ENCODE measurements at places on chromosomes 11 and 22. TPM values are rescaled to one million over a fixed set of nuclear protein-coding genes. Genes with fewer than 3 reads are reported as not detected.

GRCh38 chr11:41281131-41281742, 178.2 kb downstream of the LRRC4C start:
- no peaks in the 10 kb centered on the region for H3K4me1 ChIP-seq
- DNase-seq: no peak
- H3K36me3 ChIP-seq: no peaks in the 10 kb centered on the region
- H3K4me3 ChIP-seq: no peak overlapping the region
- no peak overlapping the region for H3K27ac ChIP-seq

DNA sequence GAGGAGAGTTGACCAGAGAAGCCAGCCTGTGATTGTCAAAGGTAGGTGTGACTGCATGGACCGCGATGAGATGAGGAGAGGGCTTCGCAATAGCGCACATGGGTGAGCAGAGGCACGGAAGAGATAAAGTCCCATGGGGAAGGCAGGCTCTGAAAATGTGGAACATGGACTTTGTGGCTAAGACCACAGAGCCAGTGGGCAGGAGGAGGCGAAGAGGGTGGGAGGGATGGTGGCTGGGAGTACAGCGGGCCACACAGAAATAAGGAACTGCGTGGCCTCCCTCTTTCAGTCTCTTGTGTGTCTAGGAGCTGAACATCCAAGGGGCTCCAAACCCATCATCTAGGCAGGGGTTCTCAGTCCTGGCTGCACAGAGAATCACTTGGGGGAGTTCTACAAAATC, 98.6 kb downstream of the TENM4 start:
- H3K36me3 ChIP-seq: no peaks in the 10 kb centered on the region
- no peaks in the 10 kb centered on the region for H3K27me3 ChIP-seq
- DNase-seq: no peak
- no peak overlapping the region for H3K4me3 ChIP-seq

- no peaks in the 10 kb centered on the region for H3K36me3 ChIP-seq
- peaks cover 14% of the 10 kb centered on the region for H3K27me3 ChIP-seq
- H3K4me1 ChIP-seq: peaks cover 17% of the 10 kb centered on the region
- DNase-seq: peak; percentile 97
These were observed 2.2 kb upstream of the RPS6KA4 start for GRCh38 chr11:64356498-64357411.

GRCh38 chr11:11532574-11532973, 89.2 kb downstream of the GALNT18 start:
- H3K4me3 ChIP-seq: no peak overlapping the region
- H3K27me3 ChIP-seq: no peaks in the 10 kb centered on the region
- DNase-seq: no peak

DNA sequence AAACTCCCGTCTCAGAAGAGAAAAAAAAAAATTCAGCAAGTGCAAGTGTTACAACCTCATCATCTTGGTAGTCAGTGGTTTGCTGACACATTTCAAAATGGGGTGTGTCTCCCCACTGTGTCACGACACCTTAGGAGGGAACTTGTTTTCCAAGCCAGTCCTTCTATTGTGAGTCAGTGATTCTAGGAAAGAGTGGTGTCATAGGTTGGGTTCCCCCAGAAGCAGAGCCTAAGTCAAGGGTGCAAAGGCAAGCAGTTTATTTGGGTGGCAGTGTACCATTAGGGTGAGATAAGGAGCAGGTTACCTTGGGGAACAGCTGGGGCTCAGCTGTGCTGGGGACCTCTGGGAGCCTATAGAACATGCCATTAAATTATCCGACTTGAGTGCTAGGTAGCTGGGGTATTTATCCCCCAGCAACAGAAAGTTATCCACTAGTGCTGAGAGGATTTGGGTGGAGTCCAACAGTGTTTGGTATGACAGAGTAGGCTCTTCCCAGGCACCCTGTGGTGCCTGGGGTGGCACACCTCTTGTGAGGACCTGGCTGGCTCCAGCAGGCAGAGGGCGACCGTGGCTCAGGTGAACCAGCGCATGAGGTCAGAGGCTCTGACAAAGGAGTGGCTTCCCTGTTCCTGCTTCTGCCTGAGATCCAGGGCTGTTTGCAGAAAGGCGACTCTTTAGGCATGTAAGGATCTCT, 41.7 kb downstream of the KIAA1671 start:
- H3K4me1 ChIP-seq: peaks cover 29% of the 10 kb centered on the region
- peak overlapping the region; percentile 50 for H3K27ac ChIP-seq
- H3K4me3 ChIP-seq: no peak overlapping the region
- DNase-seq: peak; percentile 64
- no peaks in the 10 kb centered on the region for H3K36me3 ChIP-seq

DNA sequence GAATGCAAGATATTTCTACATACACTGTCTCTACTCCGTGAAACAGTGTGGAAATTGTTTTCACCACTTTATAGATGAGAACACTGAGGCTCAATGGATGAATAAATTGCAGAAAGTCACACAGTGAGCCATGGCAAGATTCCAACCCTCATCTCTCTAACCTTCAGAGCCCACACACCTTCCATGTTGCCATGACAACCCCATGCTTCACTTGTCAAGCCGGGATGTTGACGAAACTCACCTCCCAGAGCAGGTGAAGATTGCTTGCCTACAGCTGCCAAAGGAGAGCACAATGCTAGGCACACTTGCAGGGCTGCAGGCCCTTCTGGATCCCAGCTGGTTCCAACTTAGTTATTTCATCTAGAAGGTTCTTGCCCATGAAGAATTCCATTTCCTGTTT, 71.4 kb upstream of the SEZ6L start:
- DNase-seq: peak; percentile 20
- no peaks in the 10 kb centered on the region for H3K4me1 ChIP-seq
- no peaks in the 10 kb centered on the region for H3K27me3 ChIP-seq

DNA sequence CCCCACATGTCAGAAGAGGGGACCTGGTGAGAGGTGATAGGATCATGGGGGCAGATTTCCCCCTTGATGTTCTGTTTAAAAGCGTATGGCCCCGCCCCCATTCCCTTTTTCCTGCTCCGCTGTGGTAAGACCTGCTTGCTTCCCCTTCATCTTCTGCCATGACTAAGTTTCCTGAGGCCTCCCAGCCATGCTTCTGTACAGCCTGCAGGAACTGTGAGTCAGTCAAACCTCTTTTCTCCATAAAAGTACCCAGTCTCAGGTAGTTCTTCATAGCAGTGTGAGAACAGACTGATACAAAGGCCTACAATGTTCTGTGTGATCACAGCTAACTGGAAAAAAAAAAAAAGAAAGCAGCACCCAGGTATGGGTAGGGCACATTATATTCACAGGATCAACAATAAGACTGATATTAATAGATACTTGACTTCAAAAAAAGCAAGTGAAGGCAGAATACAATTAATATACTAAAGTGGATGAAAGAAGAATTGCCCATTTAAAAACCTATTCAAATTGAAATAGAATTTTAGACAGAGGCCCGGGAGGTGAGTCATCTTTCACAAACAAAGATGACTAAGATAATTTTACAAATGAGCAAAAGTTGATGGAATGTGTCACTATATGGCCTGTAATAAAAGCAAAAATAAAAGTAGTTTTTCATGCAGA, 1.7 kb upstream of the OR52K1 start:
- H3K27ac ChIP-seq: no peak overlapping the region
- H3K4me3 ChIP-seq: no peak overlapping the region
- peaks cover 14% of the 10 kb centered on the region for H3K4me1 ChIP-seq
- no peaks in the 10 kb centered on the region for H3K27me3 ChIP-seq
- no peak for DNase-seq
- no peaks in the 10 kb centered on the region for H3K36me3 ChIP-seq

DNA sequence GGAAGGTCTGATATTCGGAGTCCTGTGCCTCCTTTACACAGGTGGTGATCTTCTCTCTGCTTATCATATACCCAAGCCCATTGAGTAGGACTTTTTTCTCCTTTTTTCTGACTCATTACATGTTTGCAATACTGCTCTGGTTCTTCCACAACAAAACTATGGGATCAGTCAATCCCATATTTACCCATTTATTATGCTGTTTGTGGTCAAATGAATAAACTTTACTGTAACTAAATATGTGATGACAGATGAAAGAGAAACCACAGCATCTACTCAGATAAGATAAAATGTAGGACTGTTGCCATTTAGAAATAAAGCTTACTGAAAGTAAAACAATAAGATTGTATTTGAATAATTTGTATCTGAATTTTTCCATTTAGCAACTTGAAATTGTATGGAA, 958.7 kb upstream of the FAT3 start:
- no peak overlapping the region for H3K27ac ChIP-seq
- H3K36me3 ChIP-seq: no peaks in the 10 kb centered on the region
- H3K4me1 ChIP-seq: no peaks in the 10 kb centered on the region
- no peaks in the 10 kb centered on the region for H3K27me3 ChIP-seq
- no peak for DNase-seq
- H3K4me3 ChIP-seq: no peak overlapping the region

GRCh38 chr11:128208329-128209137, 378.8 kb downstream of the ETS1 start:
- H3K27me3 ChIP-seq: no peaks in the 10 kb centered on the region
- H3K27ac ChIP-seq: no peak overlapping the region
- H3K4me1 ChIP-seq: no peaks in the 10 kb centered on the region
- no peak for DNase-seq
- H3K4me3 ChIP-seq: no peak overlapping the region

DNA sequence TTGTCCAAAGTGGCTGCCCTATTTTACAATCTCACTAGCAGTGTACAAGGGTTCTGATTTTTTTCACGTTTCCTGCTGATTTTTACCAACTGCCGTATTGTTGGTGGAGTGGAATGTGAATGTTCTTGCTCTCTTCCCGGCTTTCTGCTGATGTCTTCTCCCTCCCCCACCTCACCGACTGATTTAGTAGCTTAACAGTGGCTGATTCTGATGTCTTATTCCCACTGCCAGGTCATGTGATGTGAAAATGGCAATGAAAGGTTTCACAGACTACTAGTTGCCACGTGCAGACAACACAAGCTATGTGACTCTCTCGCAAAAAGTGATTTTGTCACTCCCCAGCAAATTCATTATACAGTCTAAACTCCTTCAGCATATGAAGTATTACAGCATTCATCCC, 17.3 kb upstream of the NEU3 start:
- no peaks in the 10 kb centered on the region for H3K27me3 ChIP-seq
- H3K4me3 ChIP-seq: no peak overlapping the region
- DNase-seq: no peak
- H3K4me1 ChIP-seq: no peaks in the 10 kb centered on the region

DNA sequence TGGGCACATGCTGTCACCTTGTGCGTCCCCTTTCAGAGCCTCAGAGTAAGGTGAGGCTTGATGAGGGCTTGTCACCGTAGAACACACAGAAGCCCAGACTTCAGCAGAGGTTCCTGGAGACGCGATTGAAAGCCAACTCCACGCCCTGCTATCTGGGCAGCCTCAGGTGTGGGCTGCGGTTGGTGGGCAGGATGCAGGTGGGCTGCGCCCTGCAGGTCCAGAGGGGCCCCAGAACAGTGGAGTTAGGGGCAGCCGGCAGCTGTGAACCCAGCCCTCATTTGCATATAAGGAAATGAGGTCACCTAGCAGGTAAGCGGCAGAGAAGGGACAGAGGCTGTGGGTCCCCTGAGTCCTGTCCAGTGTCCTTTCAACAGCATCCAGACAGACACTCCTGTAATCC, 15.4 kb downstream of the PHLDA2 start:
- no peaks in the 10 kb centered on the region for H3K36me3 ChIP-seq
- H3K4me3 ChIP-seq: no peak overlapping the region
- no peaks in the 10 kb centered on the region for H3K4me1 ChIP-seq
- no peak overlapping the region for H3K27ac ChIP-seq
- no peak for DNase-seq

- peak overlapping the region; percentile 95 for H3K27ac ChIP-seq
- H3K4me1 ChIP-seq: peaks cover 24% of the 10 kb centered on the region
- no peak for DNase-seq
- H3K36me3 ChIP-seq: peaks cover 31% of the 10 kb centered on the region
- peak overlapping the region; percentile 99 for H3K4me3 ChIP-seq
These were observed 1.3 kb downstream of the DDB1 start for GRCh38 chr11:61331651-61332050.

GRCh38 chr11:48019595-48019994, 39.2 kb downstream of the PTPRJ start:
- H3K4me3 ChIP-seq: no peak overlapping the region
- DNase-seq: no peak
- H3K27me3 ChIP-seq: no peaks in the 10 kb centered on the region
- no peak overlapping the region for H3K27ac ChIP-seq
- no peaks in the 10 kb centered on the region for H3K36me3 ChIP-seq

- no peak overlapping the region for H3K4me3 ChIP-seq
- H3K4me1 ChIP-seq: peaks cover 27% of the 10 kb centered on the region
- DNase-seq: no peak
- no peaks in the 10 kb centered on the region for H3K36me3 ChIP-seq
- no peak overlapping the region for H3K27ac ChIP-seq
These were observed 5.6 kb downstream of the DUSP8 start for GRCh38 chr11:1566381-1567051.

- H3K27me3 ChIP-seq: no peaks in the 10 kb centered on the region
- no peak overlapping the region for H3K27ac ChIP-seq
- no peak overlapping the region for H3K4me3 ChIP-seq
- peaks cover 6% of the 10 kb centered on the region for H3K4me1 ChIP-seq
These were observed 55.8 kb downstream of the CD6 start for GRCh38 chr11:61027141-61027840.

- no peaks in the 10 kb centered on the region for H3K27me3 ChIP-seq
- H3K4me1 ChIP-seq: 0 out of 2 replicates have a peak, but pooled peaks cover 6% of the 10 kb centered on the region
- H3K4me3 ChIP-seq: no peak overlapping the region
- H3K36me3 ChIP-seq: peaks cover 32% of the 10 kb centered on the region
- no peak for DNase-seq
These were observed 4.4 kb downstream of the RBX1 start for GRCh38 chr22:40955571-40955970.

- H3K36me3 ChIP-seq: no peaks in the 10 kb centered on the region
- no peak overlapping the region for H3K4me3 ChIP-seq
- H3K4me1 ChIP-seq: peaks cover 4% of the 10 kb centered on the region
These were observed 4.0 kb downstream of the MICAL2 start for GRCh38 chr11:12114193-12115033.

DNA sequence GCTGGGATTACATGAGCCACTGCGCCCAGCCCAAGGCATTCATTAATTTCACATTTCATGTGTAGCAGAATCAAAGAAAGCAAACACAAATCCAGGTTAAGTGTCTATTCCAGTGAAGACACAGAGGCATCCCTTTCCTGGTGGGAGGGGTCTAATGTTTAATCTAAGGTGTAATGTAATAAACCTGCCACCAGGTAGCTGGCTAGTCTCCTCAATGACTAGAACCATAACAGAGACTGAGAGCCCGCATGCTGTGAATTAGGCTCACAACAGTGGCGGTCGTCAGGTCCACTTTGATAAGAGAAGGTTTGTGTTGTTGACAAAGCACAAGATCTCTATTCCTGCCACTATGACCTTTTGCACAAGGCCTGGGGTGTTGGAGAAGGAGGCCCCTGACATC, 64.2 kb upstream of the ADA2 start:
- peak; percentile 61 for DNase-seq
- no peaks in the 10 kb centered on the region for H3K27me3 ChIP-seq
- no peak overlapping the region for H3K4me3 ChIP-seq
- H3K4me1 ChIP-seq: no peaks in the 10 kb centered on the region
- H3K27ac ChIP-seq: no peak overlapping the region

- peaks cover 17% of the 10 kb centered on the region for H3K4me1 ChIP-seq
- no peaks in the 10 kb centered on the region for H3K36me3 ChIP-seq
- H3K4me3 ChIP-seq: no peak overlapping the region
- H3K27me3 ChIP-seq: no peaks in the 10 kb centered on the region
- no peak for DNase-seq
These were observed 61.3 kb upstream of the BARX2 start for GRCh38 chr11:129314371-129314770.

- H3K4me1 ChIP-seq: peaks cover 40% of the 10 kb centered on the region
- peak overlapping the region; percentile 30 for H3K4me3 ChIP-seq
- H3K27ac ChIP-seq: peak overlapping the region; percentile 87
- H3K36me3 ChIP-seq: no peaks in the 10 kb centered on the region
These were observed 42.2 kb downstream of the PPFIA1 start for GRCh38 chr11:70312401-70313357.

SUN2 gene
- 12.6 TPM for total RNA-seq

SELENOO gene
- 21.3 TPM for total RNA-seq

NXPE2 gene
- 0.12 TPM for total RNA-seq

DLG2 gene
- 19.8 TPM for total RNA-seq

MOGAT2 gene
- total RNA-seq: not detected

APOA5 gene
- total RNA-seq: 0.35 TPM

OR5P2 gene
- total RNA-seq: 1.3 TPM

TRIM49B gene
- not detected for total RNA-seq

IGLL5 gene
- total RNA-seq: not detected

Measured in GM23338 (cell line).